ENCODE measurements at places on chromosomes 5 and 9.

- DNase-seq: no peak
Measured at GRCh38 chr9:112911736-112912135, 21.1 kb upstream of the SLC46A2 start.

DNA sequence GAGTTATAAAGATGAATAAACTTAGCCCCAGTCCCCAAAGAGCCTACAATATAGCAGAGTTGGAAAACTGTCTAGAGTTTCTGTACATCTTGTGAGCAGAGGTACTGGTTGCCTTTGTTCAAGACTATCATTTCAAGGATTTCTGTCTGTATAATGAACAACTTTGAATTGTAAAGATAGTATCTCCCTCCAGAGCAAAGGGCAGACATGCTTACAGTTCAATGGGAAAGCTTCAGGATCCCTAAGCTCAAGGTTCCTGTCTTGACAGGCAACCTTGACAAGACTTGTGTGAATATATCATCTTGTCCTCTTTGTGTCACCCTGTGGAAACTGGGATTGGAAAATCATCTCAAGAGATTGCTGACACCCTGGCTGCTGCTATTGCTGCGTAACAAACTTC is 242.8 kb upstream of the VLDLR start:
- no peak for DNase-seq

GRCh38 chr5:43202380-43202779 is 10.4 kb downstream of the NIM1K start:
- DNase-seq: no peak

DNA sequence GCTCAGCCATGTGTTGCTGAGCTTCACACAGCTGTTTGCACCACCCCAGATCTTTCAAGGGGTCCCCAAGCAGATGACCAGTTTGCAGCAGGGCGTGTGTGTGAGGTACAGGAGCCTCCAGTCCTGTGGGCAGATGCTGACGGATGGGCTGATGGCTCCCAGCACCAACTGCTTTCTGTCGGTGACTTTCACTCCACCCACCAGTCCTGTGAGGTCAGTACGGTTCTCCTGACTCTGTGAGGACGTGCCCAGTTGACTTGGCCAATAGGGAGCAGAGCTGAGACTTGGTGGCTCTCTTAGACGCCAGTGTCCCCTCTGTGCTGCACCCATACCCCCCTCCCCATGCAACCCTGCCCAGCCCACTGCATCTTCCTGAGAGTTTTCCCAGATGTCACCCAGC is 19.7 kb downstream of the COL5A1 start:
- no peak for DNase-seq

DNA sequence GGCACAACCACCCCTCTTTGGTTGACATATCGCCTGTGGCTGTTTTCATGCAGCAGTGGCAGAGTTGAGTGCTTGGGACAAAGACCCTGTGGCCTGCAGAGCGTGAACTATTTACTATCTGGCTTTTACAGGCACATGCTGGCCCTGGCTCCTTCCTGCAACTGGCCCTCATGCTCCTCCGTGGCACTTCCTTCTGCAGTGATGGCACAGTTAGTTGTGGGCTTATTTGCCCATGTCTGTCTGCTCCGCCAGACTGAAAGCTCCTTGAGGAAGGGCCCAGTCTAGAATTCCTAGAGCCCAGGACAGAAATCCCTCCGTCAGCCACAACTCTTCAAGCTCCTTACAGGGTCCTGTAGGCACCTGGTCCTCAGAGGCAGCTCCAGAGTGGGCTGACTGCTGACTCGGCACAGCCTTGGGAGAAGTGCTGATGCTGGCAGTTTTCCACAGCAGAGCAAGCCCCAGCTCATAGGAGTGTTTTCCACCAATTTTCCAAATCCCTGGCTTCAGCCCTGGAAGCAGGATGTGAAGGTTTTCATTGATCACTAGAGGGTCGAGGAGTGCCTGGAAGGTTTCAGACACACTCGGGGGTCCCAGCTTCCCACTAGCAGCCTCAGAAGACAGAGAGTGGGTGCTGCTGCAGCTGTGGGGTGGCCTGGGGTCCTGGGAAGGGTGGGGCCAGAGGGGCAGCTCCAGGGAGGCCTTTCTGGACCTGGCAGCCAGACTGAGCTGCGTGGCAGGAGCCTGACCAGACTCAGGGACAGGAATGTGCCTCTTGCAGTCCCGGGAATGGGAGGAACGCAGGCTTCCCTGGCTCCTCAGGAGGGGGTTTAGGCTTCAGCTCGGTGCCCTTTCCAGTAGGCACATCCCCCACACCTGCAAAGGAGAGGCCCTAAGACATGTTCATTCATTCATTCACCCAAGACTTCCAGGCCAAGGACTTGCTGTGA is 56.5 kb upstream of the ANGPTL2 start:
- no peak for DNase-seq

GRCh38 chr5:126917918-126918614 is 112.3 kb downstream of the MARCHF3 start:
- DNase-seq: no peak

DNA sequence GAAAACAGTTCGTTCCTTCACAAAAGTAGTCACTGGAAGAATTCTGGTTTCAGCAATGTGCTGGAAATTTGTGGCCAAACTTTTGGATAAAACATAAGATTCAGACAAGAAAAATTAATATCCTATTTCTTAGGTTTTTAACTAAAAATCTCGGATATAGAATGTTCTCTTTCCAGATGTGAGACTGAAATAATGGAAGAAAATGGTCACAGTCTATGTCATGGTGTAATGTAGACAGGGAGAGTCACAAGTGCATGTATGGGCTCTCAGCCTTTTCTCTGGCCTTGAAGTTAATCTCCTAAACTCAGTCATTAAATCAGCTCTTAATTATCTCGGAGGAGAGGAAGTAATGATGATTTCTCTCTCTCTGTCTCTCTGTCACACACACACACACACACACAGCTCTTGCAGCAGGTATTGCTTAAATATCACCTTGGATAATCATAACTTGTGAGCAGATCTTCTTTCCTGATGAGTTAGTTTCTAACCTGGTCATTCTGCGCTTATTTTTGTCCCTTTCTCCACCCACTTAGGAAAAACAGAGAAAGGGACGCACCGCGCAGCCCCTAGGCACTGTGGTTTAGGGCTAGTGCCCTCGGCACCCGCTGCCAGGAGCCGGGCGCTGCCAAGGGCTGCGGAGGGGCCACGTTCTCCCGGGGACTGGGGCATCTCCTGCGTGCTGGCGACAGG is 672 bp upstream of the ITGA2 start:
- no peak for DNase-seq

- no peak for DNase-seq
Measured at GRCh38 chr9:15927161-15927560, 374.3 kb downstream of the CCDC171 start.

- DNase-seq: no peak
Measured at GRCh38 chr9:89677702-89678395, 73.0 kb downstream of the GADD45G start.

DNA sequence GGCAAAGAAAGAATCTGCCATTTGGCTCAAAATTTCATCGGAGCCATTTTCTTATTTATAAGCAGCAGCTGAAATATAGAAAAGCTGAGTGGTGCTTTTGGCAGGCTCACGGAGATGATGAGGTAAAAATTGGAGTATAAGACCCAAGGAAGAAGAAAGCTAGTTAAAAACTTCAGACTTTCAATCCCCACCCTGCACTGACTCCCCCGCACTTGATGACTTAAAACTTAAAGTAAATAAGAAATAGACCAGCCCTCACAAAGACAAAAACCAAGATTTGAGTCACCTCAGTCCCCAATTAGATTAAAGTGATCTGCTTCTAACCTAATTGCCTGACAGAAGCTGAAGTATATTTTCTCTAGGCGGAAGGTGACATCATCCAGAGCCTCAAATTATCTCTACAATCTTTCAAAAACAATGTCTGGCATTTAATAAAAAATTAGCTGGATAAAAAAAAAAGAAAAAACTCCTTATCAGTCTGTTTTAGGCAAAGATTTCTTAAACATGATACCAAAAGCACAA is 124.0 kb upstream of the PJA2 start:
- no peak for DNase-seq

GRCh38 chr9:124215956-124216355 is 41.8 kb upstream of the NEK6 start:
- no peak for DNase-seq

GRCh38 chr5:161095953-161096352 is 243.9 kb upstream of the ATP10B start:
- no peak for DNase-seq

- DNase-seq: no peak
Measured at GRCh38 chr9:21933865-21934264, 60.3 kb downstream of the CDKN2A start.

- DNase-seq: no peak
Measured at GRCh38 chr9:125370786-125371185, 109.2 kb downstream of the GAPVD1 start.

DNA sequence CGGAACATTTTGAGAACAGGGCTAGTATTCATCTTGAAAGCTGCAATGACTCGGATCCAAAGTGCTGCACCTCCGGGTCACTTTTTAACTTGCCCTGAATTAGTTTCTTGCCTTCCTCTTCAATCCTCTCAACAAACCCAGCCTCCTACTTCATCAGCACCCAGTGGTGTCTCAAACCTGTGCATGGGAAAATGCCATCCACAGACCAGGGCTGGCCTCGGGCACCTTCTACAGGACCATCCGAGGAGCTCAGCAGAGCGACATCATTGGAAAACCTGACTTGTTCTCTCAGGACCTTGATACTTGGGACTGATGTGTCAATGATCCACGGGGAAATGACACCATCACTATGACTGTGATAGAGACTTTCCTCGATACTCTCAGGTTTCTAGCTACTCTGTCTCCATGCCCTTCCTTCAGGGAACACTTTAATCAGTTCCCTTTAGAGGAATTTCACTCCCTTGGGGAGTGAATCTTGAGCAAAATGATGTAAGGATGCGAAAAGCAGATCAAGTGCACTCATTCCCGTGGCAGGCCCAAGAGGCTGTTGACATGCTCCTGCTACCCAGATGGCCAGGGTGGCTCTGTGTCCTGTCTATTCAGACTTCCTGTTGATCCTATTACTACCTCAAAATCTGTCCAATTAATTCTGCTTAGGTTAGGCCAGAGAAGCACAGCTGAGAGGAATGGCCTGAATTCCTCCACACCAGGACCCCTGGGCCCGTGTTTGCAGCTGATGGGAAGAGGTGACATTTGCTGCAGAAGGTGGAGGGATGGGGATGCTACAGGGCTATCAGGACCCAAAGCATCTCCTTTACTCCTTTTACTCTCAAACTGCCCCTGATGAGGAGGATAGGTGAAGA is 96.5 kb upstream of the SLC25A48 start:
- no peak for DNase-seq

- DNase-seq: no peak
Measured at GRCh38 chr5:69049151-69049550, 44.7 kb upstream of the SLC30A5 start.

DNA sequence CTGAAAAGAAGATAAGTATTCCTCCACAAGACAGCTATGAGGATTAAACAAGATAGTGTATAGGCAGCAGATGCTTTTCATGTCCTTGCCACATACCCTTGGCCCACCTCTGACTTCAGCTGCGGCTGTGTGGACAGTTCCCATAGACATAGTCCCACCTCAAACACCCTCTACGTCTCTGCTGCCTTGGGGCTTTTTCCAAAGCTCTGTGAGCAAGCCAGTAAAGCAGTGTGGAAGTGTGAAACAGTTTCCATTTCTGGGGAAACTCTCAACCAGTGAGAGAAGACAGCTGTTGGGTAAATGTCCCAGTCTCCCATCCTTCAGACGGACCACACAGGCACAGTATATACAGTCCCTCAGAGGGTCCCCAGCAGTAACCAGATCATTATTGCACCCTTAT is 125.5 kb downstream of the CDK5RAP2 start:
- no peak for DNase-seq

DNA sequence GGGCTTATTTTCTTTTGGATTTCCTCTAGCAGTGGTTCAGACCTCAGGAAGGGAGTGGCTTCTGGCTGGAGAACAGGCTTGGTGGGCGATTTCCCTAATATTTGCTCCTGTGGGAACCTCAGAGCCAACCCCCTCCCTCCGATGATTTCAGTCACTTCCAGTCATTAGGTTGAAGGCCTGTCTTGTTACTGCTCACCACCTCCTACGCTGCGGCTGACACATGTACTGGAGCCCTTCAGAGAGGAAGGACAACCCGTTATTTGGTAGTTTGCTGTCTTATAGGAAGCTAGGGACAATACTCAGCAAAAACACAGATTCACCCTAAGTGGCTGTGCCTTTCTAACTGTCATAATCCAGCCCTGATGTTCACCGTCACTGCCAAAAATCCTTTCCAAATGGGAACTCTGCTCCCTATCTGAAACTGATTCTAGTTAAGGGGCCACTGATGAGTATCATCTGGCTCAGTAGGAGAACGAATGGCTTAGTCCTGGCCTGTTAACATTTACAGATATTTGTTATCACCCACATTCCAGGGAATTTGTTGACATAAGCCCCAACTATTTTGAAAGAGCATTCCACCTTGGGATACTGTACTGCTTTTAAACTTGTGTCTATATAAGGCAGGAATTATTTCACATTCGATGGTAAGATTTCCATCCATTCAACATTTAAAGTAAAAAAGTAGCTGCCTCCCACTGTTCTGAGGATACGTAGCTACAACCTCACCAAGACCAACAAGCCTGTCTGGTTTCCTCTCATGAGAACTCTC is 29.3 kb upstream of the ANKH start:
- no peak for DNase-seq

DNA sequence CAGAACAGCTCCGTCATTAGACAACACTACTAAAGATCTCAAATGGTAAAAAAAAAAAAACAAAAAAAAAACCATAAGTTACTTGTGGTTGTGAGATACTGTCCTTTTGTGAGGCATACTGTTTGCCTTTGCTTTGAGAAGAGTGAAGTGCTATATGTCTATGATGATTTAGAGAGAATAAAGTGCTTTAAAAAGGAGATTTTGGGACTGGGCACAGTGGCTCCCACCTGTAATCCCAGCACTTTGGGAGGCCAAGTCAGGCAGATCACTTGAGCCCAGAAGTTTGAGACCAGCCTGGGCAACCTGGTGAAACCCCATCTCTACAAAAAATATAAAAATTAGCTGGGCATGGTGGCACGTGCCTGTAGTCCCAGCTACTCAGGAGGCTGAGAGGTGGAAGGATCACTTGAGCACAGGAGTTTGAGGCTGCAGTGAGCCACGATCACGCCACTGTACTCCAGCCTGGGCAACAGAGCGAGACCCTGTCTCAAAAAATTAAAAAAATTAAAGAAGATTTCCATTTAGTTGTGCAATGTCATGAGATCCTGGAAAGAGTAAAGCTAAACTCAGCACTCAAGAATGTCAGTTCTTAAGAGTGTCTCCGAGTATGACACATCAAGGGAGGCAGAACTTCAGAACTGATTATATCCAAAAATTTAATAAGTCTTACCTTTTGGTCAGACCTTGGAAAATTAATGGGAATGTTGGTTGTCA is 87.3 kb downstream of the PRDM6 start:
- no peak for DNase-seq
